ENCODE measurements at places on chromosomes 12 and 14.
A peak's percentile ranks its signal among the peaks of the same experiment; 100 is the strongest.

DNA sequence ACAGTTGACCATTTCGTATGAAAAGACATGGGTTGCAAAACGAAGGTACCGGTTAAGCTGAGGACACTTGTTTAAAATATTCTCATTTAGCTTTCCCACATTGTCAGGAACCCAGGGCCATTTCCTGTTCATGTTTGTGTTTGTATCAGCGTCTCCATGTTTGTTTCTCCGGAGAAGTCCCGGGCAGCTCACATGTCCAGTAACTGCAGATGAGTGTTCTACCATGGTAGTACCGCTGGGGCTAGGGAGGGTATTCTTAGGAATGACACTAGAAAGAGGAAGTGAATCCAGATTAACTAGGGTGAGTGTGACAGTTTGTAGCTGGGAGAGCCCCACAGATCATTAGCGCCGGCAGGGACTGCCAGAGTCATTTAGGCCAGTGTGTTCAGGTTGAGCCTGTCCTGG is 50.0 kb upstream of the EVL start:
- DNase-seq: no peak

DNA sequence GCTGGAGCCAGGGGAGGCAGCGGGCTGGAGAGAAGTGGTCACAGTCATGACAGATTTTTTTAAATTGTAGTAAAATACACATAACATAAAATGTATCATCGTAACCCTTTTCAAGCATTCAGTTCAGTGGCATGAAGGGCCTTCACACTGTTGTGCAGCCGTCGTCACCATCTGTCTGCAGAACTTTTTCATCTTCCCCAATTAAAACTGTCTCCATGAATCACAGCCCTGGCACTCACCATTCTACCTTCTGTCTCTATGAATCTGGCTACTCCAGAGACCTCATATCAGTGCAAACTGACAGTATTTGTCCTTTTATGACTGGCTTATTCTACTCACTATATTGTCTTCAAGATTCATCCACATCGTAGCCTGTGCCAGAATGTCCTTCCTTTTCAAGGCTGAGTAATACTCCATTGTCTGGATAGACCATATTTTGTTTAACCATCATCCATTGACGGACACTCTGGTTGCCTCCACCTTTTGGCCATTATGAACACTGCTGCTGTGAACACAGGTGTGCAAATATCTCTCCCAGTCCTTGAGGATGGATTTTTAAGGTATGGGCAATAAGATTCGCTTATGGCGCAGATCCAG is 91.5 kb upstream of the NCOR2 start:
- no peak for DNase-seq

GRCh38 chr12:108681317-108681716 is 47.6 kb upstream of the SELPLG start:
- DNase-seq: no peak

DNA sequence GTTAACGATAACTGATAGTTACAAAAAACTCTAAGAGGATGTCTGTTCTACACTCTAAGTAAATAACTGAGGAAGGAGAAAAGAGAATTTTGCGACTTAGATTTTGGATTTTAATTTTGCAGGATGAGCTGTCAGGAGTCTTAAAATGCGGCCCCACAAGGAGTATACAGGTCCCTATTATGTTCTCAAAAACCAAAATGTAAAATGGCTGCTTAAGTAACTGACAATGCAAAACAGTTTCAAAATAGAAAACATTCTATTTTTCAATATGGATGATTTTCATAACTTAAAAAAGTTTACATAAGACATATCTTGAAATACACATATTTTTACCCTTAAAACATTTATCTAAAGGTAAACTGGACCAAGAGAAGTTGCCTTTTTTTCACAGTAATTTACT is 2.6 kb downstream of the CD69 start:
- no peak for DNase-seq

DNA sequence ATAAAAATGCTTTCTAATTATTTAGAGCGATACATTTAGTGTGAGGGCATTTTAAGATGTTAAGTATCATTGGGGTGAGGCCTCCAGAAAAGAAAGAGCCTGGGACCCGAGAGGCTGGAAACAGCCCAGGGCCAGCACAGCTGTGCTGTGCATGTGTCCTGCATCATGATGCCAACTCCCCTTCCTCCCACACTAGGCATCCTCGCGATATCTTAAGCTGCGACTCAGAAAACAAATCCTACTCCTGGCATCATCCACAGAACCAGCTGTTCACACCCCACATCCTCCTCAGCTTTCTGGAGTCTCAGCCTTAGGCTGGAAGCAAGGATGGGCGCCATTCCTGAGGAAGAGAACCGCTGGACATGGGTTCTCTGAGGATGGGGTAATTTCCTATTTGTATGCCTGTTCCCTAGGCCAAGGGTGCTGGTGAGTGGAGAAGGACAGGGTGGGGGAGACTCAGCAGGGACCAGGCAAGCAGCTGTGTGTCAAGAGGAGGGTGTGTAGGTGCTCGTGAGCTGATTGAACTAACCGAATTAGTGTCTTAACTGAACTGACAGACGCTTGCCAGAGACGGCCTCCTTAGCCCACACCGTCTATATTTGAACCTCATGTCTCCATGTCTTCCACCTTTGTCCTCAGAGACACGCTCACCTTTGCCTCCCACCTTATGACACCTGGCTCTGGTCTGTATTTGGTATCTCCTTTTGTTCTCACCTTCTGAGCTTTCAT is 15.6 kb upstream of the MCRS1 start:
- DNase-seq: no peak

DNA sequence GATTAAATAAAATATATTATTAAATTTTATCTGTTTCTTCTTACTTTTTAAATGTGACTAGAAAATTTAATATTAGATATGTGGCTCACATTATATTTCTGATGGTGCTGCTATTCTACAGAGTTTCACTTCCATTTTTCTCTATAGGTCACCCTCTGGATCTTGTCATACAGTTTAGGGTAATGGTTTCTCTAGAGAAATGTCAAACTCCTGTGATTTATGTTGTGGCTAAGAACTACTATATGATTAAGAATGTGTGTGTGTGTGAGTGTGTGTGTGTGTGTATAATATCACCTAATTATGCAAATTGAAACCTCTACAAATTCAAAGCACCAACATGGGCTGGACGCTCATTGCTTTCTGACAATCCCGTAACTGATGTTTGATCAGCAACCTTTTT is 325.9 kb downstream of the ADAMTS20 start:
- DNase-seq: no peak

- DNase-seq: no peak
These were observed 89.1 kb upstream of the CNOT2 start for GRCh38 chr12:70154087-70154638.

DNA sequence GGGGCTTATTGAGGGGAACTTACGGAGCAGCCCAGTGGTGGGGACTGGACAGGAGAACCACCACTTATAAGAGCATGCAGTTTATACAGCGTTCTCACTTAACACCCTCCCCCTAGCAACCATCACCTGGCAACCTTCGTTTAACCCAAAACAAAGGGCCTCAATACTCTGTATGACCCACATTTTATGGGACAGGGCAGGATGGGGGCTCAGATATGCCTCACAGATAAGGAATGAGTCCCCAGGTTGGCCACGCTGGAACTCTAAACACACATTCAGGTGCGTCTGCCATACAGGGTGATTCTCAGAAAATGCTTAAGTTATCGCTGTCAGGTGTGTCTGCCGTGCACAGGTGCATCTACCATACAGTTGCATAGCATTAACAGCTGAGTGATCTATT is 99.2 kb downstream of the GCH1 start:
- DNase-seq: no peak

- DNase-seq: no peak
These were observed 886 bp downstream of the SIX1 start for GRCh38 chr14:60648249-60648933.

- DNase-seq: no peak
These were observed 453.7 kb downstream of the RPL10L start for GRCh38 chr14:46197856-46198255.

- no peak for DNase-seq
These were observed 132.7 kb upstream of the EEA1 start for GRCh38 chr12:93061473-93062419.

GRCh38 chr12:127685931-127686330 is 581.0 kb upstream of the TMEM132C start:
- no peak for DNase-seq

- DNase-seq: no peak
These were observed 92.9 kb downstream of the KSR2 start for GRCh38 chr12:117875744-117876435.

GRCh38 chr12:109802828-109803227 is 30.4 kb downstream of the TRPV4 start:
- DNase-seq: no peak

DNA sequence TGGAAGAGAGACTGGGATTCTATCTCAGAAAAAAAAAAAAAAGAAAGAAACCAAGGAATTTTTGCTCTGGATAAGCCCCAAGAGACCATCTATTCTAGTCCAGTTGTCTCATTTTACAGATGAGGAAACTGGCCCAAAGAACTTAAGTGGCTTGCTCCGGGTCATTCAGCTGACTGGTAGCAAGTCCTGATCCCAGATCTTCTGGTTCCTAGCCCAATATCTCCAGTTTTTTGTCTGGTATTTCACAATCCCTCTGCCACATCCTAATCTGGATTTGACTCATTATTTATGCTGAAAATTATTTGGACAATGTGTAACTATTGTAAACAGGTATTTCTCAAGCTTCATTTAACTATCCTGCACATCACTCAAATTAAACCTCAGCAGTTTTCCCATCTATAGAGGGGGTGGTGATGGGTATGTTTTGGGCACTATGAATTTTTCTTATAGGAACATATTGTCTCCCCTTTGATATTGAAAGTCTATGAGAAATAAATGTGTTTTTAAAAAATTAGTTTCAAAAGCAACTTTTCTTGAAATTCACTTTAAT is 43.4 kb downstream of the PPP2R5E start:
- DNase-seq: no peak

- no peak for DNase-seq
These were observed 141.7 kb downstream of the SYT1 start for GRCh38 chr12:79006306-79006705.

GRCh38 chr12:12586879-12587675 is 24.4 kb upstream of the DUSP16 start:
- DNase-seq: no peak

GRCh38 chr12:26499979-26500640 is 304.7 kb downstream of the SSPN start:
- no peak for DNase-seq

- no peak for DNase-seq
These were observed 368.6 kb upstream of the RGS6 start for GRCh38 chr14:71563492-71564153.

DNA sequence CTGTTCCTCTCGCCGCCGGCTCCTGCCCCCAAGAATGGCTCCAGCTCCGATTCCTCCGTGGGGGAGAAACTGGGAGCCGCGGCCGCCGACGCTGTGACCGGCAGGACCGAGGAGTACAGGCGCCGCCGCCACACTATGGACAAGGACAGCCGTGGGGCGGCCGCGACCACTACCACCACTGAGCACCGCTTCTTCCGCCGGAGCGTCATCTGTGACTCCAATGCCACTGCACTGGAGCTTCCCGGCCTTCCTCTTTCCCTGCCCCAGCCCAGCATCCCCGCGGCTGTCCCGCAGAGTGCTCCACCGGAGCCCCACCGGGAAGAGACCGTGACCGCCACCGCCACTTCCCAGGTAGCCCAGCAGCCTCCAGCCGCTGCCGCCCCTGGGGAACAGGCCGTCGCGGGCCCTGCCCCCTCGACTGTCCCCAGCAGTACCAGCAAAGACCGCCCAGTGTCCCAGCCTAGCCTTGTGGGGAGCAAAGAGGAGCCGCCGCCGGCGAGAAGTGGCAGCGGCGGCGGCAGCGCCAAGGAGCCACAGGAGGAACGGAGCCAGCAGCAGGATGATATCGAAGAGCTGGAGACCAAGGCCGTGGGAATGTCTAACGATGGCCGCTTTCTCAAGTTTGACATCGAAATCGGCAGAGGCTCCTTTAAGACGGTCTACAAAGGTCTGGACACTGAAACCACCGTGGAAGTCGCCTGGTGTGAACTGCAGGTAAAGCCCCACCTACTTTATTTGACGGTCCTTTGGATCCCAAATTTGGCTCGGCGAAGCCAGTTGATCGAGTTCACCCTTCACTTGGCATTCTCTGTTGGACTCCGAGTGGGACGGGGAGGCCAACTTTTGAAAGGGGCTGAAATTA is 1.5 kb downstream of the WNK1 start:
- peak; percentile 25 for DNase-seq

GRCh38 chr12:116665666-116666304 is 72.1 kb downstream of the SPRING1 start:
- no peak for DNase-seq

GRCh38 chr14:88228522-88229236 is 94.4 kb downstream of the KCNK10 start:
- no peak for DNase-seq

DNA sequence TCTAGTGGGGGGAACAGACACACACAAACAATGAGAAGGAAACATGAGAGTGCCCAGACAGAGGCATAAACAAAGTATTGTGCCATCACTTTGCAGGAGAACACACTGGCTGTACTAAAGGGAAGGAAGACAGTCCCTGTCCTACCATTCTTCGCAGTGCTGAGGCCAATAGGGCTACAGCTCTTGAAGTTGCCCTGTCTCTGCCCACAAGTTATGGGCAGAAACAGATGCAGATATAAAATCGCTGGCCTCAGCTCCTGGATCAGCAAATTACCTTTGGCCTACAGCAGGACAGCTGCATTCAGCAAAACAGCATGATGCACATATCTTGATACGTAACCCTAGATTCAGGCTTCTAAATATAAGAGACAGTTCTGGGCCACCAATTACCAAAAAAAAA is 23.0 kb upstream of the PRKAB1 start:
- no peak for DNase-seq

DNA sequence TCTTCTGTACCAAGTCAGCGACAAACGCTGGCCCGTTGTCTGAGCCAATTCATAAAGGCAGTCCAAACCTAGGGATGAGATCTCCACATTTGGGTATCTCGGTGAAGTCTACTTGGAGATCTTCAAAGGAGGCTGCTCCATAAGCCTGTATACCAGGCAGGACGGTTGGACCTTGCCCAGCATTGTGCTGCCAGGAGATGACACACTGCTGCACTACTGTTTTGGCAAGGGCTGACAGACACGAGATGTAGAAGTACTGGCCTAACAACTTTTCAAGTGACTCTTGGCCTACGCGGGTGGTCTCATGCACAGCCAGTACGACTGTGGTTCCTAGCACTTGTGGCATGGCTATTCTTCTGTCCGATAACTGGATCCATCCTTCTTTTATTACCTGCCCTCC is 135.3 kb downstream of the SLC38A6 start:
- DNase-seq: no peak

DNA sequence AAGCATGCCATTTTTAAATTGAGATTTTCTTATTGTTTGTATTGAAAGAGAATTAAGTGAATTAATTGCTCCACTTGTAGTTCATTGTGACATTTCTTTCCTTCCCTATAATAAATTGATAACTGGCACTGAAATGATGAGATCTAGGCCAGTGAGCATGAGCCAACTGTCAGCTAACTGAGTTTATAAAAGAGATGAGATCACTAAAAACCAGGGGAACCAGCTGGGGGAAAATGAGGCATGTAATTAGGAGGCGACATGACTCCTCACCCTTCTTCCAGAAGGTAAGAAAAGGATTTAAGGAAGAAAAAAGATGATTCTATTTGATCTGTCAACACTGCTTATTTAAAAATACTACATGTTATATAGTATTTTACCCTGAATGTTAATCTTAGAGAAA is 104.5 kb upstream of the DNM1L start:
- DNase-seq: no peak

GRCh38 chr14:79265366-79265946 is 945.8 kb downstream of the DIO2 start:
- DNase-seq: no peak

All from activated CD4-positive, CD25-positive, alpha-beta regulatory T cell (primary cell).